ENCODE measurements at places on chromosomes 4 and X.
A peak's percentile ranks its signal among the peaks of the same experiment; 100 is the strongest.

- peak; percentile 19 for DNase-seq
Measured at GRCh38 chrX:119145241-119145653, 17.6 kb upstream of the KIAA1210 start.

- peak; percentile 69 for DNase-seq
Measured at GRCh38 chr4:100086766-100087431, 103.4 kb downstream of the DDIT4L start.

- no peak for DNase-seq
Measured at GRCh38 chrX:17741123-17741511, 3.8 kb downstream of the SCML1 start.

DNA sequence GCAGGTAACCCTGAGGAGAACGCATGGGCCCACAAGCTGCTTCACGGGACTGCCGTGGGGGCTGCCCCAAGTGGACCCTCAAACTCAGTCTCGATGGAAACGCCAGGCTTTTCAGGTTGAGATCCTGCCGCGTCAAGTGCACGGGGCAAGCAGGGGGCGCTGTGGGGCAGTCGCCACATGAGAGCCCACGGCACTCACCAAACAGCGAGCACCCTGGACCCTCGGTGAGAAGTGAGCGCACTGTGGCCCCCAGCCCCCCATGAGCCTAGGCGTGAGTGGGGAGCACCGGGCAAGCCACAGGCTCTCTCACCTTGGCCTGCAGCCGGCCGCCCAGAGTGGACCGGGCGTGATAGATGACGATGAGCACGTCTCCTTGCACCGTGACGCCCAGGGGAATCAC, 50.9 kb upstream of the CPLX1 start:
- no peak for DNase-seq

DNA sequence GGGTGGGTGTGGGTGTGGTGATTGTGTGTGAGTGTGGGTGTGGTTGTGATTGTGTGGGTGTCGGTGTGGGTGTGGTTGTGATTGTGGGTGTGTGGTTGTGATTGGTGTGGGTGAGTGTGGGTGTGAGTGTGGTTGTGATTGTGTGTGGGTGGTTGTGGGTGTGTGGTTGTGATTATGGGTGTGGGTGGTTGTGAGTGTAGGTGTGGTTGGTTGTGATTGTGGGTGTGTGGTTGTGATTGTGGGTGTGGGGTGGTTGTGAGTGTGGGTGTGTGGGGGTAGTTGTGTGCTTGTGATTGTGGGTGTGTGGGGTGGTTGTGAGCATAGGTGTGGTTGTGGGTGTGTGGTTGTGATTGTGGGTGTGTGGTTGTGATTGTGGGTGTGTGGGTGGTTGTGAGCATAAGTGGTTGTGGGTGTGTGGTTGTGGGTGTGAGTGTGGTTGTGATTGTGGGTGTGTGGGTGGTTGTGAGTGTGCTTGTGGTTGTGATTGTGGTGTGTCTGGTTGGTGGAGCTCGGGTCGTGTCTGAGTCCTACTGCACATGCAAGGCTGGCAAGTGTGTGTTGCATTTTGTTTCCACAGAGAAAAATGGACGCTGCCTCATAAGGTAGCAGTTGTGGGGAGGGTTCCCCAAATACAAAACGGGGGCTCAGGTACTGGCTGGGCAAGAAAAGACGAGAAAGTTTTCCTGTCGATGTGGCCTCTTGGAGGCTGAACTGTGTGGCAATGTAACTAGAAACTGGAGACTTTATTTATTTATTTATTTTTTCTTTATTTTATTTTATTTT, 116.7 kb downstream of the UBE2K start:
- DNase-seq = peak; percentile 25

DNA sequence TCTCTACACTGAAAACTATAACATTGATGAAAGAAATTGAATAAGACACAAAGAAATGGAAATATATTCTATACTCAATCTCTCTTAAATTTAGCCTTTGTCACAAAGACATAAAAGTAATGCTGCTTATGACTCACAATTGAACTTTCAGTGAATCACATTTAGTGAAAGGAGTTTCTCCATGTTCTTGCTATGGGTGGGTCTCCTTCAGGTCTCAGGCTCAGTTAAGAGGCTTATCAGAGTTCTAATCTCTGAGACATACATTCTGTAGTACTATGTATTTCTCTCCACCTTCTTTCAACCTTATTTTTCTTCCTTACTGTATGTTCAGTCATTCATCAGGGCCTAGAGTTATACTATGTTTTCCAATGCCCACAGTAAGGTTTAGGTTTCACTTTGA, 220.9 kb downstream of the DTHD1 start:
- DNase-seq = no peak

- no peak for DNase-seq
Measured at GRCh38 chr4:63580796-63581475, 828.3 kb downstream of the TECRL start.

GRCh38 chrX:124223524-124223923, 108.9 kb upstream of the TEX13D start:
- no peak for DNase-seq

- DNase-seq = no peak
Measured at GRCh38 chr4:107721436-107722100, 1.5 kb upstream of the PAPSS1 start.

- DNase-seq = peak; percentile 9
Measured at GRCh38 chr4:151721466-151721865, 39.3 kb downstream of the GATB start.

- DNase-seq = no peak
Measured at GRCh38 chr4:129264008-129264657, 168.2 kb downstream of the C4orf33 start.

DNA sequence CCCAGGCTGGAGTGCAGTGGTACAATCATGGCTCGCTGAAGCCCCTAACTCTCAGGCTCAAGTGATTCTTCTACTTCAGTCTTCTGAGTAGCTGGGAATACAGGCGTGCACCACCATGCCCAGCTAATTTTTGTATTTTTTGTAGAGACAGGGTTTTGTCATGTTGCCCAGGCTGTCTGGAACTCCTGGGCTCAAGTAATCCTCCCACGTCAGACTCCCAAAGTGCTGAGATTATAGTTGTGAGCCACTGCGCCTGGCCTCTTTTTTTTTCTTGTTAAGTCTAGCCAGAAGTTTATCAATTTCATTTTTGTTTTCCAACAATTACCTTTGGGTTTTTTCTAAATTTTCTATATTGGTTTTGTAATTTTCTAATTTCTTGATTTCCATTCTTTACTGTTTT, 100.6 kb downstream of the GC start:
- no peak for DNase-seq

DNA sequence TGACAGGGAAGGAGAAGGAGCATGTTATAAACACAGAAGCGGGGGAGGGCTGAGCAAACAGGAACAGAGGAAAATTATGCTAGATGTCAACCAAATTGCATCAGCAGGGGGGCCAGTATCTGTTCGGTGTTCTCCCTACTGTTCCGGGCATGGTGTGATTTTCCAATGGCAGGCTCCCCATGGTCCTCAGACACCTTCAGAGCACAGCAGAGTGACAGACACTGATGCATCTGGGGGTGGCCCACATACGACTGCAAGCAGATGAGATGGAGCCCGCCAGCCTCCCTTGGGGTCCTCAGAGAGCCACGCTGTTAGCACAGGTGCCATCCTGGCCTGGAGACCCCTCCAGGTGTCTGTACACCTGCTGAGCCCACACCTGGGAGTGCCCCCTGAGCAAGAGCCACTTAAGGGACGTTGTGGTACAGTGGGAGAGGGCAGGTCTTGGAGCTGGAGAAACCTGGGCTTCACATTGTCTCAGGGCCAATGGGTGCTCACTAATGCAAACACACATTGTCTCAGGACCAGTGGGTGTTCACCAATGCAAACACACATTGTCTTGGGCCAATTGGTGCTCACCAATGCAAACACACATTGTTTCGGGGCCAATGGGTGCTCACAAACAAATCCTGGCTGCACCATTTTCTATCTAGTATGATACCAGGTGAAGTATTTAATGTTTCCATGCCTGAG, 95.4 kb downstream of the SLC2A9 start:
- no peak for DNase-seq

GRCh38 chr4:54085284-54085683, 14.7 kb upstream of the GSX2 start:
- DNase-seq = peak; percentile 88

- no peak for DNase-seq
Measured at GRCh38 chr4:92497141-92497540, 193.4 kb downstream of the GRID2 start.

DNA sequence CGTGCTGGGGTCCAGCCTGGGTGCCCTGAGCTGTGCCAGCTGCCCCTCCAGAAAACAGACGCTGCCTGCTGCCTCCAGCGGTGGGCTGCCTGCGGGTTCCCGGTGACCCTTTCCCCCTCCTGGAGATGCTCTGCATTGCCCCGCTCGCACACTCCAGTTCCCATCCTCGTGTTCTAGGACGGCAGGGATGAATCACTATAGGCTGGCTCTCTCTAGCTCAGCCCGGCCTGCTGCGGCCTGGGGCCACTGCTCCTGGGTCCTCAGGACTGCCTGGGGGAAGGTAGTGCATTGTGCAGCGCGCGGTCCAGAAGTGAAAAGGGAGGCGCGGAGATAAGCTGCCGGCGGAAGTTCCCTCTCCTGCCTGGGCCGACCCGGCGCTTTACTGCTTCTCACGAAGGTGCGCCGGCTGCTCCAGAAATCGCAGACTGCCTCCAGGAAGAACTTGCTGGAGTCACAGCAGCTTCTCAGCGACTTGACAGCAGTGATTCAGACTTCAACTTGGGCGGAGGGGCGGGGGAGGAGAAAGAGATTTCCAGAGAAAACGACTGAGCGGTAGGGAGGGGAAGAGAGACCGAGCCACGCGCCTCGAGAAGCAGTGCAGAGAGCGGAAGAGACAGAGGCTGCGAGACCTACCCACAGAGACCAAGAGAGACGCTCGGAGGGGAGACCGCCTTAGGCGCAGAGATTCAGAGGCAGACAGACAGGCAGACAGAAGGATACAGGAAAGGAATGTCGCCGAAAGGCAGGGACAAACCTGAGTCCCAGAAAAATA, 6.7 kb upstream of the MSX1 start:
- peak; percentile 80 for DNase-seq

- peak; percentile 7 for DNase-seq
Measured at GRCh38 chrX:107878106-107878505, 52.4 kb downstream of the MID2 start.

DNA sequence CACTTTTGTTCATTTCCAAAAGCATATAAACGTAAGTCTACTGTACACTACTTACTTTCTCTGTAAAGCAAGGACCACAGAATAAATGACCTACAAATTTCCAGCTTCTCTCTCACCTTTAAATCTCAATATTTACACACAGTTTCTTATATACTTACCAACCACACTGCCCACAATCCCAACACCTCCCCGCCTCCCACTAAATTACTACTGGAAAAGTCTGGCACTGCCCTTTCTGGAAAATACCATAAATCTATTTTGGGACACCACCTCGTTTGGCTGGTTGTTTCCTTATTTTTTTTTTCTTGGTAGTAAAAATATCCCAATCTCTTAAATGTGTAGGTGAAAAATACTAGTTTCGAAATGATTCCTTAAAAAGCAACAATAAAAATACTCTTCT, 19.6 kb downstream of the FAT1 start:
- no peak for DNase-seq

GRCh38 chr4:47485047-47485692, at the start of gene ATP10D:
Gene ATP10D, plus strand, starts transcription at chr4:47485275. Its CDS starts 27,266 bp downstream, at chr4:47512541.
- peak; percentile 92 for DNase-seq

Measured in AG10803 (cell line).